Cardiac muscle cell (in vitro differentiated cells and primary cell): ENCODE measurements at places on chromosomes 13 and 19. TPM values are rescaled to one million over a fixed set of nuclear protein-coding genes. Genes with fewer than 3 reads are reported as not detected.

The ZNF135 gene
- 11.7 and 14.0 TPM in 2 replicates for total RNA-seq

The NLRP7 gene
- total RNA-seq: 1.4 and 1.8 TPM in 2 replicates

- no peak for DNase-seq
These were observed 112.1 kb downstream of the DLEU7 start for GRCh38 chr13:50731400-50731799.

GRCh38 chr19:46475986-46476385, 4.6 kb upstream of the PNMA8A start:
- DNase-seq: no peak

DNA sequence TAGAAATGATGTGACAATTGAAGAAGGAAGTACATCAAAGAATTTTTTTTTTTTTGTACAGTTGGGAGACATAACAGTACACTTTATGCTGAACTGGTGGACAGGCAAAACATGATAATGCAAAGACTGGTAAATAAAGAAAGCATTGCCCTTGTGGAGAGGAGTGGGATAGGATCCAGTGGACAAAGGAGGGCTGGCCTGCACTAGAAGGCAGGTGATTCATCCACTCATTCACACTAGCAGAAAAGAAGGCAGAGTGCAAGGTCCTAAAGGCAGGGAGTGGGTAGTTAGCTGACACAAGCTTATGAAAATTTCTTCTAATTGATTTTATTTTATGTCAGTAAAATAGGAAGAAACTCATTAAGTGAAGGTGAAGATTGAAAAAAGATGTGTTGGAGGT, 17.6 kb upstream of the NALCN start:
- DNase-seq: no peak

The DMPK gene
- total RNA-seq: 92.7 and 142 TPM in 2 replicates

DNA sequence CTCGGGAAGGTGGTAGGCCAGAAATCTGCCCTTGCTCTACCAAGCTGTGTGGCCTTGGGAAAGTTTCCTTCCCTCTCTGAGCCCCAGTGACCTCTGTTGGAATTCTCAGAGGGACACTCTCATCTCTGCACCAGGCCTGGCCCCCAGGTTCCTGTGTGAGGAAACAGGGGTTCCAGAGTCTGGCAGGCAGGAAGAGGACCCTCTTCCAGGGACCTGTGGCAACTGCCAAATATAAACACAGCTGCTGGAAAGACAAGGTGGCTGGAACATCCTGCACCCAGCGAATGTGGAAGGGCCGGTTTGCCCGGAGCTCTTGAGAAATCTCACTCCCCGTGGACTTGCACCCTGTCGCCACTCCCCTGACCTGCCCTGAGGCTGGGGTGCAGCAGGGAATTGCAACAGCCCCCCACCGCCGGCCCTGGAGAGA, 52.8 kb downstream of the GADD45B start:
- no peak for DNase-seq

- no peak for DNase-seq
These were observed 1.7 kb downstream of the MADCAM1 start for GRCh38 chr19:497869-498510.

DNA sequence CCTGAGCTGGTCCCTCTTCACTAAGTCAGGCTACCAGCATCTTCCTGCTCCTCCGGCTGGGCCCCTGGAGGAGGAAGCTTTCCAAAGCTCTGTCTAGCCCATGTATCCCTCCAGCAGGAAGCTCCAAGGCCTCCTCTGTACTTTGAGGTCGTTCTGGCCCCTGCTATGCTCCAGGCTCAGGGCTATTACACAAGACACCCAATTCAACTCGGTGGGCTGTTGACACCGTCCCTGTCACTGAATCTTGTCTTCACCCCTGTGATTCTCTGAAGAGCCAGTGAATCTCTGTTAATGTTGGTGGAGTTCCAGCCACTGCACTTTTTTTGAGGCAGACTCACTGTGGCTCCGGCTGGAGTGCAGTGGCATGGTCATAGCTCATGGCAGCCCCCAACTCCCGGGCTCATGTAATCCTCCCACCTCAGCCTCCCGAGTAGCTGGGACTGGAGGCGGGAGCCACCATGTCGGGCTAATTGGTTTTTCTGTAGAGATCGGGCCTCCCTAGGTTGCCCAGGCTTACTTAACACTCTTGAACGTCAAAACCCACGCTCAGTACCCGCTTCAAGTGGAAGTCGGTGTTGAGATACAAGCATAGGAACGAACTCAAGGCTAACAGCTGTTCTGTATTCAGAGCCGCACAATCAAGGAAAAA, 512 bp upstream of the REX1BD start:
- DNase-seq: no peak

The APLP1 gene
- total RNA-seq: 126 and 134 TPM in 2 replicates

- DNase-seq: no peak
These were observed 7.4 kb upstream of the JUNB start for GRCh38 chr19:12783849-12784393.

The TMEM150B gene
- not detected in 2 replicates for total RNA-seq

- DNase-seq: no peak
These were observed 126.2 kb upstream of the FNDC3A start for GRCh38 chr13:48849515-48849914.

- DNase-seq: no peak
These were observed 128.3 kb downstream of the URI1 start for GRCh38 chr19:30070198-30070967.

DNA sequence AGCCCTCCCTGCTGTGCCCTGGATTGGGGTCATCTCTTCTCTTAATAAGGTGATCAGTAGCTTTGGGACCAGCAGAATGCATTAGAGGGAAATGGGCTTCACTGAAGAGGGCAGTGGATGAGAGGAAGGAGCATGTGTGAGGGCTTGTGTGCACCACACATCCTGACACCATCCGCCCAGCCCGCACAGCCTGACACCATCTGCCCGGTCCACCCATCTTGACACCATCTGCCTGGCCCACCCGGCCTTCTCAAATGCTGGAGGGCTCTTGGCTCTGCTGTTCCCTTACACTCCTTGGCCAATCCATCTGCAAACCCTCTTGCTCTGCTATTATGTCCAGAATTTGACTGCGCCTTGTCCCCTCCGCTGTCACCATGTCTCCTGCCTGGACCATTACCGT, 41.8 kb downstream of the BICRA start:
- no peak for DNase-seq

DNA sequence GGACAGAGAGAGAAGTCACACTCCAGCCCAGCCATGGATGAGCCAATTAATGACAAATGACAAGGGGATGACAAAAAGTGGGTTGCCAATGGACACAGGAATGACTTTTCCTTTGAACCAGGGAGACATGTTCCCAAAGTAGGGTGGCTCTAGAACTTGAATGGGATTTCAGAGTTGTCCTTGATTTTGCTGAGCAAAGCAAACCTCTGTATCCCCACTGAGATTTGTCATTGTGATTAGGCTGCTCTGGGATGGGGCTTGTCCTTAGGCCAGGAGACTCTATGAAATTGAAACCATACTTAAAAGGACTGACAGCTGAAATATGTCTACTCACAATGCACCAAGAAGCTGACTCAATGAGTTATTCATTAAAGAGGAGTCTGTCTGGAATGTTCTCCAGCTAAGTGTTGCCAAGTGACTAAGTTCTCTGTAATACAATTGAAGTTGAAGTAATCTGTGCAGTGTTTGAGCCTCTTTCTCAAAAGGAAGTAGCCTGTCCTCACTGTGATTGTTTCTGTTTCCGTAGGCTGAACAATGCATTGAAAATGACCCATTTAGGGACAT, 69.0 kb upstream of the PCDH9 start:
- no peak for DNase-seq

The METTL21C gene
- total RNA-seq: not detected in 2 replicates

The IL4I1 gene
- total RNA-seq: 0.63 TPM in 1 of 2 replicates, not detected in the other

DNA sequence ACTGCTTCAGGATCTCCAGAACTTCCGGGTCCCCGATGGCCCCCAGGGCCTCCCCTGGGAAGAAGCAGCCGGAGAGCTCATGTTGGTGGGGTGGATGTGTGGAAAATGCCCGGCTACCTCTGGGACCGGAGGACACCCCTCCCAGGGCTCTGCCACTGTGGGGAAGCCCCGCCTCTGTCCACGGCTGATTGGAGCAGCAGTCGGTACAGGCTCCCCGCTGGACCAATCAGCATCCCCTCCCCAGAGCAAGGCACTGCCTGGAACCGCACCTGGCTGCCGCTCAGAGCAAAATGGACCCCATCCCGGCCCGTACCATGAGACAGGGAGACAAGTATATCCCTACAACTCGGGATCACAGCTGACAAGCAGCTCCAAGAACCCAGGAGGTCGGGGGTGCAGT, 6.4 kb downstream of the DOHH start:
- peak; percentile 18 for DNase-seq

DNA sequence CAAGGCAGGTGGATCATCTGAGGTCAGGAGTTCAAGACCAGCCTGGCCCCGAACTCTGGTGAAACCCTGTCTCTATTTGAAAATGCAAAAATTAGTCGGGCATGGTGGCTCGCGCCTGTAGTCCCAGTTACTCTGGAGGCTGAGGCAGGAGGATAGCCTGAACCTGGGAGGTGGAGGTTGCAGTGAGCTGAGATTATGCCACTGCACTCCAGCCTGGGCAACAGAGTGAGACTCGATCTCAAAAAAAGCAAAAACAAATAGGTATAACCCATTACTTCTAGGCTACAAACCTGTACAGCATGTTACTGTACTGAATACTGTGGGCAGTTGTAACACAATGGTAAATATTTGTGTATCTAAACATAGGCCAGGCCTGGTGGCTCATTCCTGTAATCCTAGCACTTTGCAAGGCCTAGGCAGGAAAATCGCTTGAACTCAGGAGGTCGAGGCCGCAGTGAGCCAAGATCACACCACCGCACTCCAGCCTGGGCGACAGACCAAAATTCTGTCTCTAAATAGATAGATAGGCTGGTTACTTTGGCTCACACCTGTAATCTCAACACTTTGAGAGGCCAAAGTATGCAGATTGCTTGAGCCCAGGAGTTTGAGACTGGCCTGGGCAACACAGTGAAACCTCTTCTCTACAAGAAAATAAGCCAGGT, 63.5 kb downstream of the MYO9B start:
- no peak for DNase-seq

The PDX1 gene
- not detected in 2 replicates for total RNA-seq

The TUBB4A gene
- 10.5 and 18.2 TPM in 2 replicates for total RNA-seq

The DNASE2 gene
- 25.8 and 54.7 TPM in 2 replicates for total RNA-seq

DNA sequence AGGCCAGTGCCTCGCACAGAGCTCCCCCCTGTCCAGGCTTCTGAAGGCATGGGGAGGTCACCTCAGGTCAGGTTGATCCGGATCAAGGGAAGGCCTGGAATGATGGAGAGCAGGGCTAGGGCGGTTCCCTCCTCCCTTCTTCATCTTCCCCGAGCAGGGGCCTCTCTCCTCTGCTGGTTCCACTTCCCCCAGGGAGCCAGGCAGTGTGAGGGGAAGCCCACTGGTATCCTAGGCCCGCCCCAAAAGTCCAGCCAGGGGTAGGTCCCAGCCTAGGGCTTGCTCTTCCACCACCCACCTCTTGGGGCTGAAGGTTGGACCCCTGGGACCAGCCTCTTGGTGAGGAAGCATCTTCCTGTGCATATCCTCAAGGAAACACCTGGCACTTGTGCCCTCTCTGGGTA, 16.4 kb upstream of the PRR19 start:
- DNase-seq: no peak

DNA sequence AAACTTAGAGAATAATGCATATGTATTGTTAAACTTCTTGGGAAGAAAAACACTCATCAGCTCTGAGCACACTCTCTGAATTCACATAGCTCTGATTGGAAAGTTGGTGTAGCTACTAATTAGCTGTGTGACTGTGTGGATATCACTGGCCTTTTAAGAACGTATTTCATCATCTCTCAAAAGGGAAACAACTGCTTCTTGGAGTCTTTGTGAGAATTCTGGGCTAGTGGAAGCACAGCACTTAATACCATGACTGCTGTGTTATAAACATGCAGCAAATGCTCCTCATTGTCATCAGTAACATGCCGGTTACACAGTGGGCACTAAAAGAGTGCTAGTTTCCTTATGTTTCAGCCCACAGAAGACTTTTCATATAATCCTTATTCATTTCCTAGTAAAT, 220.9 kb upstream of the CSNK1A1L start:
- DNase-seq: no peak

The VWA8 gene
- total RNA-seq: 16.7 and 22.9 TPM in 2 replicates
